ENCODE measurements at places on chromosomes 4 and X.

- no peaks in the 10 kb centered on the region for H3K4me1 ChIP-seq
- H3K27ac ChIP-seq = no peak overlapping the region
- no peak overlapping the region for H3K4me3 ChIP-seq
- no peaks in the 10 kb centered on the region for H3K27me3 ChIP-seq
Observed at GRCh38 chr4:123127875-123128274, 205.5 kb upstream of the NUDT6 start.

DNA sequence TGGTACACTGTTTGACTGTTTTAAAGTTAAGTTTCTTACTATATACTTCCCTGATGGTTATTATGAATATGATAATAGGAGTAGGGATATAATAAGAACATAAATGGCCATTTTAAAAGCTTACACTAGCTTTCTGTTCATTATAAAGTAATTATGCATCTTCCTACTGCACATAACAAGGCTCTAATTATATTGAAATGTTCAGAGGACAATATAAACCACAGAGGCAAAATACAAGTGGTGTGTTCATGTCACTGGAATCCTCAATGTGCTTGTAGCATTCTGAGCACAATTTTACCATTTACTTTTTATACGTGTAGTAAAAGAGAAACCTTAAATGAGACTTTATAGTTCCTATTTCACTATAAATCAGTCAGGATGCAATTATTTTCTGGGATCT is 268.3 kb downstream of the TMA16 start:
- no peak for DNase-seq
- H3K36me3 ChIP-seq = no peaks in the 10 kb centered on the region
- H3K27ac ChIP-seq = no peak overlapping the region
- no peaks in the 10 kb centered on the region for H3K27me3 ChIP-seq

GRCh38 chr4:139416073-139416673 is 37.7 kb upstream of the RAB33B start:
- H3K27me3 ChIP-seq = no peaks in the 10 kb centered on the region
- H3K27ac ChIP-seq = no peak overlapping the region
- H3K4me3 ChIP-seq = no peak overlapping the region
- DNase-seq = no peak
- peaks cover 27% of the 10 kb centered on the region for H3K36me3 ChIP-seq

GRCh38 chrX:141839856-141840255 is 1.7 kb downstream of the MAGEC3 start:
- H3K27ac ChIP-seq = no peak overlapping the region
- no peaks in the 10 kb centered on the region for H3K27me3 ChIP-seq
- no peak for DNase-seq
- no peaks in the 10 kb centered on the region for H3K36me3 ChIP-seq
- no peaks in the 10 kb centered on the region for H3K4me1 ChIP-seq
- no peak overlapping the region for H3K4me3 ChIP-seq

All from activated CD4-positive, alpha-beta memory T cell treated with anti-CD3 and anti-CD28 coated beads, Interleukin-2, amount 10 ng/mL, durations not matched to agents 7 days and 5 days (primary cell).